ENCODE measurements at places on chromosomes 13 and 19.
A peak's percentile ranks its signal among the peaks of the same experiment; 100 is the strongest.

- no peak for DNase-seq
Measured at GRCh38 chr19:2608602-2608922, 93.9 kb downstream of the GNG7 start.

- DNase-seq: no peak
Measured at GRCh38 chr13:49580980-49581680, 4.2 kb downstream of the RCBTB1 start.

- DNase-seq: no peak
Measured at GRCh38 chr13:75309981-75310580, 171.9 kb downstream of the TBC1D4 start.

DNA sequence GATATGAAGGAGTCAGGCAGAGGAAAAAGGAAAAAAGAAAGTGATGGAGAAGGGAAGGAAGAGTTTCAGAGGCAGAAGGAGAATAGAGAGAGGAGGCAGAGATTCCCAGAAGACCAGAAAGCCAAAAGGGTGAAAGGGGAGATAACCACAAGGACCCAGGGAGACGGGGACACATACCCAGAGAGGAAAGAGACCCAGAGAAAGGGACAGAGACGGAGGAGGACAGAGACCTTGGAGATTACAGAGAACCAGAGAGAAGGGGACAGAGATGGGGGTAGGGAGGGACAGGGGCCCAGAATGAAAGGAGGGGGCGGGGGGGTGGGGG is 1.4 kb downstream of the PTH2 start:
- DNase-seq: no peak

- no peak for DNase-seq
Measured at GRCh38 chr19:55536951-55537740, at the start of gene SBK2. Gene SBK2, minus strand, starts transcription at chr19:55537133. Its CDS starts 839 bp downstream, at chr19:55536294.

GRCh38 chr19:4524808-4525562 is 6.7 kb upstream of the PLIN4 start:
- peak; percentile 74 for DNase-seq
